ENCODE measurements at places on chromosomes 7 and 10. TPM values are rescaled to one million over a fixed set of nuclear protein-coding genes. Genes with fewer than 3 reads are reported as not detected.

DNA sequence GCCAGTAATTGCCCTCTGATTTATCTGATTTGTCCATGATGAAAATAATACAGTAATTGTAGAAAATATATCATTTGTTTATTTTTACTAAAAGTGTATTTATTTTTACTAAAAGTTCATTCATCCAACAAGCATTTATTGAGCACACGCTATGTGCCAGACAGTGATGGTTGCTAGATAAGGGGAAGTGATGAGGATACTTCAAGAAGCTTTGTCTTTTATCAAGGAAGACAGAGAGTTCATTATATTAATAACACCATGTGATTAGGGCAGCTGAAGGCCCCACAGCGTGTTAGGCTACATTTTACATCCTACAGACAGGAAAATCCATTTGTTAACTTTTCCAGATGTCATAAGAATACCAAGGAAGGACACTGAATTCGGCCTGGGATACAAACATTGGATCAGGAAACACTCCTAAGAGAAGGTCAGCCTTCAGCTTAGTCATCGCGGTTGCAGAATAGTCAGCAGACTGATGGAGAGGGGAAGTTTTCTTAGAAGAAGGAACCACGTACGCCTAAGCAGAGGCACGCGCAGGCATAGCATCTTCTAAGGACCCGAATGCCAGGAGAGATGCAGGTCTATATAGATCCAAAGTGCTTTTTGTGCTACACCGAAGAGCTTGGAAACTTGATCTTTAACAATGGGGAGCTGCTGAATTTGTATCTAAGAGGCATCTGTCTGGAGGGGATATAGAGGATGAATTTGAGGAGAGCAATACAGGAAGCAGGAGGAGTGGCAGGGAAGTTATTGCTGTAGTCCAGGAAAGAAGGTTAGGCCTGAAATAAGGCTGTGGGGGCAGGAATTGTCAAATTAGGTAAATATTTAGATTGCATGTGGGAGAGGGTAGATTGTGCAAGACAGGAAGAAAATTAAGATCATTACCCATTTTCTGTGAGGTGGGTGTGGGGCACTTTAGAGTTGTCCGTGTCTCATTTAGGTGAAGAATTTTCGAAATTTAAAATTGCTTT, 85.7 kb downstream of the LRGUK start:
- no peak for DNase-seq
- H3K4me3 ChIP-seq, result no peak overlapping the region
- no peaks in the 10 kb centered on the region for H3K36me3 ChIP-seq
- no peaks in the 10 kb centered on the region for H3K4me1 ChIP-seq
- H3K27ac ChIP-seq, result no peak overlapping the region

DNA sequence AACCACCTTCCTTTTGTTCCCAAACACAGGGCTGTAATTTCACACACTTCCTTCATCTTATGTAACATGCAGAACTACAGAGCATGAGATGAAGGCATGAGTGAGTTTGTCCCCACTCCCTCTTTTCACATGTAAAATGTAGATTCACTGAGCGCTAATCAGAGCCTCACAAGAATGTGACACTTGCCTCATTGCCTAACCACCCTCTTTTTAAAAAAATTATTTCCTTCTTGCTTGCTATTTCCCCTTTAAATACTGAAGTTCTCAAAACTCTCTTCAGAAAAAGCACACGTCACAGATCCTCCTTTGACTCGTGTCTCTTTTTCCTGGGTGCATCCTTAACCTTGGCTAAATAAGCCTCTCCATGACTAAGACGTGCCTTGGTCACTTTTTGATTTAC, 121.2 kb upstream of the TARP start:
- no peak overlapping the region for H3K27ac ChIP-seq
- no peaks in the 10 kb centered on the region for H3K27me3 ChIP-seq
- no peaks in the 10 kb centered on the region for H3K36me3 ChIP-seq
- no peak overlapping the region for H3K4me3 ChIP-seq
- peaks cover 9% of the 10 kb centered on the region for H3K4me1 ChIP-seq
- no peak for DNase-seq

- no peaks in the 10 kb centered on the region for H3K27me3 ChIP-seq
- no peaks in the 10 kb centered on the region for H3K36me3 ChIP-seq
- no peak overlapping the region for H3K4me3 ChIP-seq
- H3K27ac ChIP-seq, result no peak overlapping the region
- H3K4me1 ChIP-seq, result peaks cover 40% of the 10 kb centered on the region
- DNase-seq, result no peak
Observed at GRCh38 chr10:69323622-69324021, 45.3 kb downstream of the HK1 start.

DNA sequence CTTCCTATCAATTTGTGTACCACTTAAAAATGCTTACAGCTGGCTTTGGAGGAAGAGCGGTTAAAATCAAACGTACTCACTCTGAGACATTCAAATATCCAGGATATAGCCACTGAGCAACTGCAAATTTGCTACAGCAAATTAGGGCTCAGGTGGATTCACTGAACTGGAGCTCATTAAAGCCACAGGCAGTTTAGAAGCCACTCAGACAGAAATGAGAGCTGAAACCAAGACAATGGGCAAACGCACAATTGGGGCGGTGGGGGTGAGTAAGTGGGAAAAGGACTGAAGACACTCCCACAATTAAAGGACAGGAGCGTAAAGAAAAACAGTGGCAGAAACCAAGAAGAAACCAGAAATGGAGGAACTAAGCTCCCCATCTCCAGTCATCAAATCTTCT, 20.5 kb downstream of the MPP7 start:
- no peaks in the 10 kb centered on the region for H3K4me1 ChIP-seq
- no peaks in the 10 kb centered on the region for H3K36me3 ChIP-seq
- no peak overlapping the region for H3K27ac ChIP-seq
- DNase-seq, result no peak

GRCh38 chr7:33459340-33459751, 330.0 kb downstream of the BBS9 start:
- H3K4me3 ChIP-seq, result no peak overlapping the region
- H3K36me3 ChIP-seq, result no peaks in the 10 kb centered on the region
- no peaks in the 10 kb centered on the region for H3K27me3 ChIP-seq
- no peaks in the 10 kb centered on the region for H3K4me1 ChIP-seq
- no peak for DNase-seq

GRCh38 chr10:66964946-66965345, 39.1 kb downstream of the LRRTM3 start:
- peaks cover 5% of the 10 kb centered on the region for H3K36me3 ChIP-seq
- no peaks in the 10 kb centered on the region for H3K4me1 ChIP-seq
- DNase-seq, result no peak
- no peaks in the 10 kb centered on the region for H3K27me3 ChIP-seq
- H3K4me3 ChIP-seq, result no peak overlapping the region

Gene FAM25G
- not detected for total RNA-seq

Gene EXOC4
- total RNA-seq, result 78.5 TPM

Gene ANKRD2
- not detected for total RNA-seq

Data from natural killer cell treated with Interleukin-12 subunit alpha and Interleukin-12 subunit beta and Interleukin-15 and Interleukin-18, amount 100 ng/mL, for 72 hours (primary cell).